ENCODE measurements at places on chromosomes 16 and 17. TPM values are rescaled to one million over a fixed set of nuclear protein-coding genes. Genes with fewer than 3 reads are reported as not detected.

The DNAH17 gene
- total RNA-seq = 0.73 TPM

The SLC22A31 gene
- total RNA-seq = 0.34 TPM

The KRT222 gene
- total RNA-seq = not detected

The TBC1D3E gene
- not detected for total RNA-seq

GRCh38 chr16:68707340-68708152, 29.5 kb upstream of the CDH1 start:
- no peak for ATAC-seq

GRCh38 chr16:11914210-11915113, 1.3 kb downstream of the GSPT1 start:
- no peak for ATAC-seq

DNA sequence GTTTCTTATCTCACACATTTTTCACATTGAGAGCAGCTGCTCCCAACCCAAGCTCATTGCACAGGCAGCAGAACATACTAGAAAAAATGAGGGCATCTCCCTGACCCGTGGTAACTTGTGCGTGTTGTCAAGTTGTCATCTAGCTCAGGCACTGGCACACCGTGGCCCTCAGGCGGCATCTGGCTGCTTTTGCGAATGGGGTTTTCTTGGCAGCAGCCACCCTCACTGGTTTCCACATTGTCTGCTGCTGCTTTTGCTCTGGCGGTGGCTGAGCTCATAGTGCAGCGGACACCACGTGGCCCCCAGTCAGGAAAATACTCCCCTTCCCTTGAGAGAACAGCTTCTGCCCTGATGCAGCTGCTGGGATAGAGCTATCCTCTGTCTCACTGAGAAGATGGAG, 9.4 kb upstream of the TEDC2 start:
- no peak for ATAC-seq

- ATAC-seq = no peak
Observed at GRCh38 chr16:56777482-56777881, 47.6 kb downstream of the NUP93 start.

DNA sequence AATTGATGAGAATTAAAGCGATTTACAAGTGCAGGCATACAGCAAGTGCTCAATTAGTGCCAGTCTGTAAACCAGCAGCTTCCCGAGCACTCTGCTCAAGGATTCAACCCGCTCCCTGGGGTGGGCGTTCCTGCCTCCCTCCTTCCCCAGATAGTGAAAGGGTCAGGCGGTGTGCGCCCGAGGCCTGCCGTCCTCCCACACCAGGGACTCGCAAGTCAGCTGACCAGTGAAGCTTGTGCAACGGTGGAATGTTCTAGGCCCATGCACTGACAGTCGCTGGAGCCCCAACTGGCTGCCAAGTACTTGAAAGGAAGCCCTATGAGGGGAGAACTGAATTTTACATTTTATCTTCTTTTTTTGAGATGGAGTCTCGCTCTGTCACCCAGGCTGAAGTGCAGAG, 53.5 kb upstream of the PABPN1L start:
- ATAC-seq = no peak

All from activated T-helper 17 cell treated with anti-CD3 and anti-CD28 coated beads, Interleukin-2, amount 50 U/mL, for 72 hours (primary cell).